ENCODE measurements at places on chromosomes 11 and 22. TPM values are rescaled to one million over a fixed set of nuclear protein-coding genes. Genes with fewer than 3 reads are reported as not detected.

RFPL3 gene
- total RNA-seq = not detected

DNA sequence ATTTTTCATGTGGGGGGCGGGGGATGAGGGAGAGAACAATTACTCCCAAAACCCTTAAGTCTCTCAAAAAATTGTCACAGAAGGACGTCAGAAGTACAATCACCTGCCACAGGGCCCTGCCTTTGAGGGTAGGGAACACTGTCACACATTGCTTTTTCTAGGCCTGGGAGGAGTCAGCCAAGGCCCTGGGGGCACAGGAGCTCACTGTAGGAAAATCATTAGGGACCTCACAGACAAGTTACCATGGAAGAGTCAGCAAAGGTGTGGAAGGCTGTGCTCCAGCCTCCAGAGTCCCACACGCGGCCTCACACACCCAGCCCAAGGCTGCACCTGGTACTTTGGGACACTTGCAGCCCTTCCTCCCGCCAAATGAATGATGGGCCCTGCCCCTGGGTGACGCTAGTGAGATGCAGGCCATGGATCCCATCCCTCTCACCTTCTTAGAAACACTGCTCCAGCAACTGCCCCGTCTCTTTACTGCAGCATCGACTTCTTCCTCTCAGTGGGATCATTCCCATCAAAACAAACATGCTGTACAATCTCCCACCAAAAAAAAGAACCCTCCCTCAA, 3.3 kb downstream of the PLEKHA7 start:
- no peak for DNase-seq

DDIAS gene
- 14.7 TPM for total RNA-seq

DNA sequence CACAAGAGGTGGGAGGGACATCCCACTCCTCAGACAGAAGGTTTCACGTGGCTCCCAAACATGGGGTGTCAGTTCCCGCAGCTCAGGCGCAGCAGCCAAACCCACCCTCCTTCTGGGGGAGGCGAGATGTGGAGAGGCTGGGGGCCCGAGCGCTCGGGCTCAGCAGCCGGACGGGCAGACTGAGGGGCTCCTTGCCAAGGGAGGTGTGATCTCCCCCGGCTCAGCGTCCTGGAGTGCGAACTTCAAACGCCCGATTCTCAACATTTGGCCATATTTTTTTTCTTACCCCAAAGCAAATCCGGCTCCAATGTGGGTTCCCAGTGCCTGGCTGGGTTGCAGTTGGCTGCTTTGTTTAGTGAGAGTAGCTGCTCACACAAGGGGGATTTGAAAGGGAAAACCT, 477.9 kb downstream of the MN1 start:
- no peak for DNase-seq

DNA sequence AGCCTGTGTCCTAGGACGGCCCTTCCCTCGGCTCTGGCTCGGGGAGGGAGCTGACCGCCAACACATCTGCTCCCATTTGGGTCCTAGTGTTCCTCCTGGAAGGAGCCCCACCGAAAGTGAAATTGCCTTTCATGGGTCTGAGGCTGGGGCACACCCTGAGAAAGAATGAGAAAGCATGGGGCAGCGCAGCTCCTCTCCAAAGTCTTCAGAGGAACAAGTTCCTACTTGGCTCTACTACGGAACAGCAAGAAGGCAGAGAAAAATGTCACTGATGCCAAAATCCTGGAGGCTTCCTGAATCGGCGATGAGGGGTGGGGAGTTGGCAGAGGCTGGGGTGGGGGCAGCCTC, 41.5 kb upstream of the MYEOV start:
- no peak for DNase-seq

DNA sequence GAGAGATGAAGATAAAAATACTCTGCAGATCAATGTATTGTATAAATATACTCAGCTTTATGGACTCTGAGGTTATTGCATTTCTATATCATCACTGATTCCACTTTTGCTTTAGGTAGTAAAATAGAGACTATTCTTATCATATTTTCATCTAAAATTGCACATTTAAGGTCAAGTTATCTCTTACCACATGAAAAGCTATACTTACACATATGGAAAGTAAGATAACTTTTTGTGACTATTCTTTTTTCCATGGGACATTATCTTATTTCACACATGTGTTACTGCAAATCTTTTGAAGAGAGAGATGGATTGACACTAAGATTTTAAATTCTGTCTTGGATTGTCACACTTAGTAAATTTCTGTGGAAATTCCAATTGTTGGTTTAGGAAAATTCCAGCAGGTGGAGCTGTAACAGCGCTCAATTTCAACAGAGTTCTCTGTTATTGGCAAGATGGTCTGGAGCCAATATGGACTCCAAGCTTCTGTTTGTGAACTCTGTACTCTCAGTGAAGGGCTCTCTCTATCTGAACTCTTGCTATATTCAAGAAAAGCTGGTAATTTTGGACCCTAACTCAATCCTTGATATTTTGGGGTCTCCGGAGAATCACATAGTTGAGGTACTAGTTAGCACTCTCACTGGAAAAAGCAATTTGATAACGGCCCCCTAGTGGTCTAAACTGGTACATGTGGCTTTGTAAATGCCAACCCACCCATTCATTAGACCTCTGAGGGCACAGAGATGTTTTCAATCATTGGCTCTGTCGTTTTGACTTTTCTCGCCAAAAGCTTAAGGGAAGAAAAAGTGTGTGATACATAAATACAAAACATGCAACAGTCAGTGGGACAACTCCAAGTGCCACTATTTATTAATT, 429.7 kb downstream of the ETS1 start:
- peak; percentile 53 for DNase-seq

DNA sequence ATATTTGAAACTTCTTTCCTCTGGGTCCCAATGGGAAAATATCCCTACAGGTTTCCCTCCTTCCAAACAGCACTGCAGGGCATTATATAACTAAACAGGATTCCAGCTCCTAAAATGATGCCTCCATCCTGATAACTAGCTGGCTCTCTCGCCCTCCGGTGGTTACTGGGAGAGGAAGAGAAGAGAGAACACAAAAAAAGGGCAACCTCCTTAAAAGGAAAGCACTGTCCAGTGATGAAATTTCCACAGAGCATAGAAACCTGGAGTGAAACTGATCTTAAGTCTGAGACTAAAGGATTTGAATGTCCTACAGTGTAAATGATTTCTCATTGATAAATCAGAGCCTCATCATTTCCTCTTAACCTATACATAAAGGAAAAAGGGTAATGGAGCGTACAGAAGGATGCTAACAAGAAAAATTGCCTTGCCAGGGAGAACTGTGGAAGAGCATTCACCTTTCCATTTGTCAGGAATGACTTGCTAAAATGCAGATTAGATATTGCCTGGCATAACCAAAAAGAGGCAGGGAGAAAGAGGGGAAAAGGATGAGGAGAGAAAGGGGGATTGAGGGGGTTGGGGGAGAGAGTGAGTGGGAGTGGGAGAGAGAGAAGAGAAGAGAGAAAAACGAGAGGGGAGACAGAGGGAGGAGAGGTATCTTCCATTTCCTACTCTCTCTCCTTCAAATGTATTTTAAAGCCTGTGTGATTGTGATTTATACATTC, 121.3 kb downstream of the APOL5 start:
- peak; percentile 95 for DNase-seq

DNA sequence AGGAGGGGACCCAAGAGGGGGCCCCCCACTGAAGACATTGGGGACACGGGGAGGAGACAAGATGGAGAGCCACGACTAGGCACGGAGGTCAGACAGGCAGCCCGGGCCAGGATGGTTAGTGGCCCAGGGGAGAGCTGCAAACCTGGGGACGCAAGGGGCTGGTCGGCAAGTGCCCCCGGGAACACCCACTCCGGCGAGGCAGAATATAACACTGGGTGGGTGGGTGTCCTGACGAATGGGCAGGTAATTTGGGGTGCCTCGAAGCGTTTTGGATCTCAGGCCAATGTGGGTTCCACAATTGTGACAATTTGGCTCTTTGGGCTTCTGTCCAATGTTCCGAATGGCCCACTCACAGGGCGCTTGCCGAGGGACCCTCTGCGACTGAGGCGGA, 9.9 kb downstream of the IGF2 start:
- no peak for DNase-seq

CLP1 gene
- 33.9 TPM for total RNA-seq

TTC36 gene
- not detected for total RNA-seq

GRCh38 chr11:130737866-130738431, 178.3 kb downstream of the SNX19 start:
- no peak for DNase-seq

DNA sequence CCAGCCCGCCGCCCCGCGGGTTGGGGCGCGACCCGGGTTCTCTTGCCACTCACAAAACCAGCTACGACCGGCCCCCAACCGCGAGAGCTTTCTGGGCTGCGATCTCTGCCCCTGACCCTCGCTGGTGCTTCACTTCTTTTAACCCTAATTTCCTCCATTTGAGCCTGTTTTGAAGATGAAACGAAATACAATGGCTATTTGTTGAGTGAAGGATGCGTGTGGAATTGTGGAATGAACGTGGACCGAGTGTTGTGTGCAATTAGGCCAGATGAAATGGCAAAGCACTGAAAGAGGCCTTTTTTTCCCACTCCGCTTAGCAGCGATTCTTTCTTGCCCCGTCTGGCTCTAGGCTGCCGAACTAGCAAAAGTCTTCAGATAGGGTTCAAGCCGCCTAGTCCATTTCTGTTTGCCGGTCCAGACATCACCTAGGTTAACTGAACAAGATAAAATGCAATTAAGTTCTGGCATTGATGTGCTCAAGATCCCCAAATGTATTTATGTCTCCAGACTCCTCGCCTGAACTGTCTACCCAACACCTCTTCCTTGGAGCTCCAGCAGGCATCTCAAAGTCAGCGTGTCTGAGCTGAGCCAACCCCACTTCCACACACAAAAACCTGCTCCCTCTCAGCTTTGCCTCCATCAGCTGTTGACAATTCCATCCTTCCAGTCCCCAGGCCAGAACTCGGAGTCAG, 471 bp upstream of the TMEM184B start:
- peak; percentile 70 for DNase-seq

DNA sequence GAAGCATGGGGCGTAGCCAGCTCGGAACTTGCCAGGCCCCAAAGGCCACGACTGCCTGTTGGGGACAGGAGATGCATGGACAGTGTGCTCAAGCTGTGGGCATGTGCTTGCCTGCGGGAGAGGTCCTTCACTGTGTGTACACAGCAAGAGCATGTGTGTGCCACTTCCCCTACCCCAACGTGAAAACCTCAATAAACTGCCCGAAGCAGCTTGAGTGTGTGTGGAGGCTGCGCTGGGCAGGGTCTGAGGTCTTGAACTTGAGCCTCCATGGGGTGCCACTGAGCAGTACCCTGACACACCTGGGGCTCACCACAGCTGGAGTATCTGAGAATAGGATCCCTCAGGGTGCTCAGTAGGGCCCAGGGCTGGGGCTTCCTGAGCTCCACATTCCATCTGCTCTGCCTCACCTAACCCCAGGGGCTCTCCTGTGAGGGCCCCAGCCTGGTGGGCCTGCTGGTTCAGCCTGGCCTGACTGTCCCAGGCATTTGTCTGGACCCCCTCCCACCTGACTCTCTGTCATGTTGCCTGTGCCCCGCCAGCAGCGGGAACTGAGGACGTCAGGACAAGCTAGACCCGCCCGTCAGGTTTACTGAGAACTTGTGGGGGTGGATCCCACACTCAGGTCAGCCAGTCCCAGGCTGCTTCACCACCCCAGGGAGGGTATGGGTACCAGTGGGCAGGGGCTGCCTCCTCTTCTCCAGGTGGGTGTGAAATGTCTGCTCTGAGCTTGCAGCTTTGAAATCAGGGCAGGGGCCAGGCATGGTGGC, 3.2 kb downstream of the RASSF7 start:
- DNase-seq = no peak

GRCh38 chr11:108302121-108302785, 79.4 kb downstream of the ATM start:
- no peak for DNase-seq

- no peak for DNase-seq
Measured at GRCh38 chr11:113690619-113691569, 15.2 kb downstream of the TMPRSS5 start.

- DNase-seq = no peak
Measured at GRCh38 chr11:120839846-120840402, 184.0 kb upstream of the TBCEL start.

DNA sequence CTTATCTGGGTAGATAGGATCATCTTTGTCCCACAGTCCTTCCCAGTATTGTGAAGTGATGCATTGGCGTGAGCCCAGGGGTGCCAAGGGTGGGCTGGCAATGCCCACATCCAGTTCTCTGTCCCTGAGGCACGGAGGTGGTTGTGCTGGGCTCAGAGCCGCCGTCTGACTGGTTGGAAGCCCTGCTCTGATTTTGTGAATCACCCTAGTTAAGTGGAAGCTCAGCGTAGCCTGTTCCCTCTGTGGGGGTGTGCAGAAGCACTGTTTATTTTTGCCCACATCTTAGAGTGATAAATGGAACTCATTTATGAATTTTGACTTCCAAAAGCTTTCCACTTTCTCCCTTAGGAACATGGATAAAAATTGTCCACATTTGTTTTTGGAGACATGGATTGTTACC, 13.6 kb downstream of the BCR start:
- DNase-seq = no peak

APOBEC3H gene
- 2.1 TPM for total RNA-seq

GRCh38 chr11:123381149-123381548, 48.9 kb upstream of the GRAMD1B start:
- no peak for DNase-seq

DNA sequence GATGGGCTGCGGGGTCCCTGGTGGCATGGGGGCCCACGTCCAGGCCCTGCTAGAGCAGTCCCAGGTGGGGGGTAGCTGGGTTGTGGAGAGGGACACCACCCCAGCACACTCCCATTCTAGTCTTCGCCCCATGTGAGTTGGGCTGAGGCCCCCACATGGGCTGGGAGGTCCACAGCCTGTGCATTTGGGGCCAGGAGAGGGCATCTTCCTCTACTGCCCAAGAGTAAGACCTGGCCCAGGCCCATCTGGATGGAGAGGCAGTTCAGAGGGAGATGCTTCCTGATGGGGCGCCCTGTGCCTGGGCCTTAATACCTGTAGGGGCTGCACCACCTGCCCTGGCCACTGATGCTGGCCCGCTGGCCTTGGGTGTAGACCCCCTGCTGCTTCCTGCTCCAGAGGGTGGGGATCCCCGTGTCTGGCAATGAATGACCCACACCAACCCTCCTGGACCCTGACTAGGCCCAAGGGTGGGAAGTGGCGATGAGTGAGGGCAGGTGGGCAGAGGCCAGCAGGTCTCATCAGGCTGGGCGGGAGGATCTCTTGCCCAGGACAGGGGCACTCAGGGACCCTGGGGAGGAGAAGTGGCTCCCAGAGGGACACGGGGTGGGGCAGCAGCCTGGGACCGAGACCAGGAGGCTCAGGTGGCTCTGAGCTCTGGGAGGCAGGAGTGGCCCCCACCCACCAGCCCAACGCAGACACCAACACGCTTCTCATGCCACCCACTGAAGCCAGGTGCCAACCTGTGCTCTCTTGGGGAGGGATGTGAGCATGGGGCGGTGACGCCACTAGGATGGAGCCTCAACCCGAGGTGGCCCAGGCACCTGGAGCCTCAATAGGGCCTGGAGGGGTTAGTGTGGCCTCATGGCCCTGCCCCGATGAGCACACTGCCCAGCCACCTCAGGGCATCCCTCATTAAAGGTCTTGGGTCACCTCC, 17.4 kb upstream of the GNB1L start:
- no peak for DNase-seq

All from G401 (cell line).